Activated CD4-positive, alpha-beta T cell treated with anti-CD3 and anti-CD28 coated beads, Interleukin-2, amount 50 U/mL, for 4 hours (primary cell): ENCODE measurements at places on chromosomes 4 and X.

- DNase-seq = no peak
These were observed 4.6 kb upstream of the HAUS3 start for GRCh38 chr4:2246384-2247127.

GRCh38 chrX:125681507-125681906 lies 361.8 kb downstream of the TEX13C start:
- no peak for DNase-seq

DNA sequence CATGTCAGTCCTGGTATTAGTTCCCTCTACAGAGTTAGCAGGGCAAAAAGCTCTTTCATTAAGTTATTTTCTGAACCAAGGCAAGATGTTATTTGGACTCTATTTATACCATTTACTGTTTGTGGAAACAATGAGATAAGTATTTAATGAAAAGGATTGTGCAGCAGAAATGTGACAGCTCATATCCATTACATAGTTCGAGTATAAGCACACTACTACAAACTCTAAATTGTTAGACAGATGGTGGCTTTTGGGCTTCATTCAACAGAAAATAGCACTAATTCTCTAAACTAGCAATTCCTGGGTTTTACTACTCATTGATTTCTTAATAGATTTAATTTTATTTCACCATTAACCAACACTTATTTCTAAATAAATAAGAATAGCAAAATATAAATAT lies 95.2 kb upstream of the ANK2 start:
- no peak for DNase-seq

- DNase-seq = no peak
These were observed 462.8 kb downstream of the PCDH18 start for GRCh38 chr4:137069473-137069872.

DNA sequence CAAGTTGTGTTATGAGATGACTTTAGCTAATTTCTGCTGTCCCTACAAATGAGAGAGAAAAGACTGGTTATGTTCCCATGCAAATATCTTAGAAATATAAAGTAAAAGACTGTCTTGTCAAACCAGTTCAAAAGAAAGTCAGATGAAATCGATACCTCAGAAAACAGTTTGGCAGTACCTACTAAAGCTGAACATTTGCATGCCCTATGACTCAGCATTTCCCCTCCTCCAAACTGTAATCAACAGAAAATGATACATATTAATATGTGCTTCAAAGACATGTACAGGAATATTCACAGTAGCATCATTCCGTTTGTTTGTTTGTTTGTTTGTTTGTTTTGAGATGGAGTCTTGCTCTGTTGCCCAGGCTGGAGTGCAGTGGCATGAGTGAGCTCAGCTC lies 90.3 kb downstream of the ARX start:
- no peak for DNase-seq

GRCh38 chr4:33465565-33465964 lies 2745.4 kb downstream of the PCDH7 start:
- DNase-seq = no peak

DNA sequence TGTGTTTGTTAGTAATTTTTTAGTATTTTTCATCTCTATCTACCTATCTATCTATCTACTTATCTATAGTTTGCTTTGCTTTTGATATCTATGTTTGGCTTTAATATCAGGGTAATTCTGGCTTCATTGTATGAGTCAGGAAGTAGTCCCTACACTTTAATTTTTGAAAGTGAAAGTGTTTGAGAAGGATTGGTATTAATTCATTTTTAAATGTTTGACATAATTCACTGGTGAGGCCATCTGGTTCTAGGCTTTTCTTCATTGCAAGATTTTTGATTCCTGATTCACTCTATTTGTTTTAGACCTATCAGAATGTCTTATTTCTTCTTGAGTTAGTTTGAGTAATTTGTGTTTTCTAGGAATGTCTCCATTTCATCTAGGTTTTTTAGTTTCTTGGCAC lies 20.2 kb upstream of the TCP11X2 start:
- no peak for DNase-seq
